GM23248 (cell line): ENCODE measurements at places on chromosomes 5 and 9. TPM values are rescaled to one million over a fixed set of nuclear protein-coding genes. Genes with fewer than 3 reads are reported as not detected.

DNA sequence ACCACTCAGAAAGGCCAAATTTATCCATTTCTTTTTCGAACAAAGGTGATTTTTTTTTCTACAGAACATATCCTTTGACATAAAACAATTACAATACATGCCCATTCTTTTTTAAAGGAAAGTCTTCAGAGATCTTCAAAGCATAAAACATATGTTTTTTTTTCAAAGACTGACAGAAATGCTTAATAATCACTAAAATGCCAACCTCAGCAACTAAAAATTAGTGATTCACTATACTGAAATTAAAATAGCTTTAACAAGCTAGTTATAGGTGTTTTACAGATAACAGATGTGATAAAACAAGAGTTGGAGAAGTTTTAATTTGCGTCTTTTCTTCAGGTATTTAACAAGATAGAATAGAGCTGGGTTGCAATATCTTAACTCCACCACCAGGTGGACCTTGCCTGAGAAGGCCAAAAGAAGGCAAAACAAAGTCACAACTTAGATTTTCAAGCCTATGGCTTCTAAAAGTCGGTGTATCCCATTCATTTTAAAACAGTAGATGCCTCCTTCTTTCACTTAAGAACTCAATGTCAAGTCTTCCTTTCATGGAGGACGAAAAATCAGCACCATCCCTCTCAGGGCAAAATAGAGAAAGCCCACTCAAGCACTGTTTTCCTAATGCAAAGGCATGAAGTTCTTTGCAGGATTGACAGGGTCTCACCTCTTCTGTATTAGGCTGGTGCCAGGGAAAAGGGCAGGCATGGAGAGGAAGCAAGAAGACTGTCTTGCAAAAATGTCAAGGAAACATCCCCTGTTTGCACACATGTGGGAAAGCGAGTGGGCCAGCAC lies 31.1 kb upstream of the CPLX2 start:
- peak; percentile 46 for DNase-seq

CER1 gene
- polyA plus RNA-seq = not detected in 2 replicates

DNA sequence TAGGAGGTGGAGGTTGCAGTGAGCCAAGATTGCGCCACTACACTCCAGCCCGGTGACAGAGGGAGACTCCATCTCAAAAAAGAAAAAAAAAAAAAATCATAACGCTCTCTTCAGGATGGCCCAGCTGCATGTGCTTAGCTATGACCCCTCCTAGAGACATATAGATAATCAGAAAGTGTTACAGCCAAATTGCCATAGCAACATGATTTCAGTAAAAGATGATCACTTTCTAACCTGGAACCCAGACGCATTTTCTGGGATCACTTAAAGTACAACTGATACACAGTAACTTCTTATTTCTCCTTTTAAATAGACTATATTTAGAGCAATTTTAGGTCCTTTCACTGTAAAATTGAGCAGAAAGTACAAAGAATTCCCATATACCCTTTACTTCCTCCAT lies 372.9 kb downstream of the CDH18 start:
- no peak for DNase-seq

DNA sequence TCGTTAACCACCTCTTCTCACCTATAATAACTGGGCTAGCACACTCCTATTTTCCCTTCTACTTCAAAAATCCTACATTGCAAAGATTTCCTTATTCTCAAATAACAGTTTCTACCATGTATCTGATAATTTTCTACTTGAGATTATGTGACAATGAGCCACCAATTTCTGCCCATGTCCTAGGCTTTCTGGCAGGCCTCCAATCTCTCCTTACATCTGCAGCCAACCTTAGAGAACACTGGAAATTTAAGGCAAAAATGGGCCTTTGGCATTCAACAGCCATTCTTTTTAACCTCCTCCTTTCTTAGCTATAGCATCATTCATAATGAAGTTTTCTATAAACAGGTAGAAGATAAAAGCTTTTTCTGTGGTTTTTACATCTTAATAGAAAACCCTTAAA lies 225.1 kb downstream of the ARRDC3 start:
- no peak for DNase-seq

IL13 gene
- not detected in 2 replicates for polyA plus RNA-seq

GALNT12 gene
- polyA plus RNA-seq = 0.74 and 1.5 TPM in 2 replicates

GRCh38 chr5:179886190-179886911 lies 21.3 kb downstream of the TBC1D9B start:
- DNase-seq = peak; percentile 18

PCDHGA5 gene
- 0.24 and 0.35 TPM in 2 replicates for polyA plus RNA-seq

CNTLN gene
- polyA plus RNA-seq = 4.8 and 4.9 TPM in 2 replicates

DNA sequence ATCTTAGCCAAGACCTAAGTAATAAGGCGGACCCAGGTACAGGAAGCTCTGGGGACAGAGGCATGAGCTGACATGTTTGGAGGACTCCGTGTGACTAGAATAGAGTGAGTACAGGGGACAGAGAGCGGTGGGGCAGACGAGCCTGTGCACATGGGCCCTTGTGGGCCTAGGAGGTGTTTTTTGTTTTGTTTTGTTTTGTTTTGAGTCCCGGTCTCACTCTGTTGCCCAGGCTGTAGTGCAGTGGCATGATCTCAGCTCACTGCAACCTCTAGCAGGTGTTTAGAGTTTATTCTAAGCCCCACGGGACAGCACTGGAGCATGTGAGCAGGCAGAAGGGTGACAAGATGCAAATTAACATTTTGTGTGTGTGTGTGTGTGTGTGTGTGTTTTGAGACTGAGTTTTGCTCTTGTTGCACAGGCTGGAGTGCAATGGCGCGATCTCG lies 3.1 kb upstream of the EEIG1 start:
- DNase-seq = no peak

DNA sequence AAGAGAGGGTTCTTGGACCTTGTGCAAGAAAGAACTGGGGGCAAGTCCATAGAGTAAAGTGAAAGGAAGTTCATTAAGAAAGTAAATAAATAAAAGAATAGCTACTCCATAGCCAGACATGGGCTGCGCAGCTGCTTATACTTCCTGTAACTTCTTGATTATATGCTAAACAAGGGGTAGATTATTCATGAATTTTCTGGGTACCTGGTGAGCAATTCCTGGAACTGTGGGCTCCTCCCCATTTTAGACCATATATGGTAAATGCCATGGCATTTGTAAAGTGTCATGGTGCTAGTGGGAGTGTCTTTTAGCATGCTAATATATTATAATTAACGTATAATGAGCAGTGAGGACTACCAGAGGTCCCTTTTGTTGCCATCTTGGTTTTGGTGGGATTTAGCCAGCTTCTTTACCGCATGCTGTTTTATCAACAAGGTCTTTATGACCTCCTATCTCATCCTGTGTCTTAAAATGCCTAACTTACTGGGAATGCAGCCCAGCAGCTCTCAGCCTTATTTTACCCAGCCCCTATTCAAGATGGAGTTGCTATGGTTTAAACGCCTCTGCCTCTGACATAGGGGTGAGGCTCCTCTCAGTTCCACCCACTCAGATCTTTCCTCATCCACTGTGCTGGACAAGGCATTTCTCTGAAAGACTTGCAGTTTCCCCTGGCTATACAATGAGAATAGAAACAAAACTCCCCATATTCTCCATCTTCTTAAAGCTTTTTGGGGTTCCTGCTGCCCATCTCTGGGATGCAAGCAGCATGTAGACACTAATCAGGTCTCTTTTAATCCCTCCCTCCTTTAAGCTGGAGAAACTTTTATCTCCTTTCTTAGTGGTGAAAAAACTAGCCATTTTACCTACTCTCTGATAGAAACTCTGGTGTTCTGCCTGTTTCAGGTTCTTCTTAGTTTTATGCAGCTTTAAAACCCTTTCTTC lies 91.2 kb downstream of the ARRDC3 start:
- no peak for DNase-seq

NSMF gene
- 13.5 and 13.7 TPM in 2 replicates for polyA plus RNA-seq

GRCh38 chr9:129287619-129288305 lies 109.7 kb upstream of the IER5L start:
- no peak for DNase-seq

INSYN2B gene
- 10.1 and 10.6 TPM in 2 replicates for polyA plus RNA-seq

GRCh38 chr9:87029905-87030304 lies 82.6 kb upstream of the GAS1 start:
- DNase-seq = no peak

LCN1 gene
- polyA plus RNA-seq = not detected in 2 replicates

WNT8A gene
- polyA plus RNA-seq = not detected in 2 replicates

DNA sequence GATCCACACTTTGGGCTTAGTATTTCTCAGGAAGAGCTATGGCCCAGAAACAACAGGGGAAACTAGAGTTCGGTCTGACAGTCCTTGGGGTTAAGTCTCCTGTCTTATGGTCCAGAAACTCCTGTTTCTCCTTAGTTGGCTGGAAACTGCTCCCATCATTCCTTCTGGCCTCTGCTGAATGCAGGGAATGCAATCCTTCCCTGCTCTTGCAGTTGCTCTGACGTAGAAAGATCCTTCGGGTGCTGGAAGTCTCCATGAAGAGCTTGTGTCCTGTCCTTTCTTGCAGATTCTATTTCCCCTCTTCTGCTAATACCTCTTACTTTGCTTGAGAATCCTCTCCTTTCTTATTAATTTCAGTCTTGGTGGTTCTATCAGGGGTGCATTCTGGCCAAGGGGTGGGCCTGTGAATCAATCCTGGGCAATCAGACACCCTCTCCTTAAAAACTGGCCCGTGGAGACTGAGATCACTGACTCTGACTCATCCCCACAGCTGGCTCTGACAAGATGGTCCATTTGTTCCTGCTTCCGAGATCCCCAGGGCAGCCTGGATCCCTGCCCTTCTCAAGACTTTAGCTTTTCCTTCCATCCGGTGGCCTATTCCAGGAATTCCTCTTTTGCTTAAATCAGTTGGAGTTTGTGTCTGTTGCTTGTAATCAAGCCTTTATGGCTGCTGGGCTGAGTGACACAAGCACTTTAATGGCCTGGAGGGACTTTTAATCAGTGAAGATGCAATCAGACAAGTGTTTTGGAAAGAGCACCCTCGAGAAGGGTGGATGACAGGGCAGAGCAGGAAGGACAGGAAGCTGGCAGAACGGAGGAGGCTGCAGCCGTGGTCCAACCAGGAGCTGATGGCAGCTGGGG lies 23.7 kb downstream of the PTGS1 start:
- peak; percentile 93 for DNase-seq

FEM1C gene
- polyA plus RNA-seq = 11.2 and 12.0 TPM in 2 replicates

SLC6A19 gene
- polyA plus RNA-seq = not detected in 2 replicates

DNA sequence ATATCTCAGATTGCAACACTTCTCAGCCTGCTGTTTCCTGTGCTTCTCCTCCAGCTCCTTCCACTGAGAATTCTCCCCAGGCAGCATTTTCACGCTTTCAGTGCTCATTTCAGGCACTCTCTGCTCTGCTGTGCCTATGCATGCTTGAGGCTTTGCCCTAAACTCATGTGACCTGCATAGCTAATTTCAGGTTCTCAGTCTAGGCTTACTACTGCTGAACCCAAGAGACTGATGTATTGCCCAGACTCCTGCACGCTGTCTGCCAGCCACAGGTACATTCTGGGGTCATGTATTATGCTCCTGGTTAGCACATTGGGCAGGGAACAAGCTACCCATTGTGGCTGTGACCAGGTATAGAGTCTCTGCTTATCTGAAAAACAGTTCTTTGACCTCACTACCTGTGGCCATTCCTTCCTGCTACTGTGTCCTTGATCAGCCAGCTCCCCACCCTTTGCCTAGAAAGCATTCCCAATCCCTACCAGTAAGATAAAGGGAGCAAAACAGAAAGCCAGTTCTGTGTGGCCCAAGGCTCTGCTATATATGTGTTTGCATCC lies 34.7 kb downstream of the PIP5K1B start:
- DNase-seq = no peak

PCDHGB3 gene
- 0.95 and 1.2 TPM in 2 replicates for polyA plus RNA-seq

MATR3 gene
- 209 and 215 TPM in 2 replicates for polyA plus RNA-seq

DNA sequence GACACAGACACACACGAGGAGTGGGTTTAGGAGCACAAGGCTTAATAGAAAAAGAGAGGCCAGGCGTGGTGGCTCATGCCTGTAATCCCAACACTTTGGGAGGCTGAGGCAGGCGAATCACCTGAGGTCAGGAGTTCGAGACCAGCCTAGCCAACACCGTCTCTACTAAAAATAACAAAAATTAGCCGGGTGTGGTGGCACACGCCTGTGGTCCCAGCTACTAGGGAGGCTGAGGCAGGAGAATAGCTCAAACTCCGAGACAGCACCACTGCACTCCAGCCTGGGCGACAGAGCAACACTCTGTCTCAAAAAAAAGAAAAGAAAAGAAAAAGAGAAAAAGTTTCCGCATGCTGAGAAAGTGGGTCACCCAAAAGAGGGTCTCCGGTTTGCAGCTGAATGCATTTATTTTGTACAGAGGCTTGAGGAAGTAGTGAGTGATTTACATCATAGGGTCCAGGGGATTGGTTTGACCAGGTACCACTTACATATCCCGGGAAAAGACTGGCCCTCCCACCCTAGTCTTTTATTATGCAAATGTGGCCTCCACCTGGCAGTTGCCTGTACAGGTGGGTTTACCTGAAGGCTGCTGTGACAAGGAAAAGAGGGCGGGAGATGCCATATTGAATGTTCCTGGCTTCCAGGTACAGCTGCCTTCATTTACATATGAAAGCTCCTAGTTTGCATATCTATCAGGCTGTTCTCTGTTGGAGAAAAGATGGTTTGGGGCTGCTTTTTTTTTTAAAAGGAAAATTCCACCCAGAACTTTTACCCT lies 366.2 kb upstream of the GRAMD2B start:
- no peak for DNase-seq

GRCh38 chr9:33435821-33436277 lies 11.5 kb downstream of the AQP3 start:
- DNase-seq = no peak
